Temporal lobe (tissue), 4 donors: ENCODE measurements at places on chromosomes 1 and 21. TPM values are rescaled to one million over a fixed set of nuclear protein-coding genes. Genes with fewer than 3 reads are reported as not detected.

Gene TRIM63
- not detected for total RNA-seq

Gene TMEM82
- total RNA-seq = not detected

Gene MTF1
- total RNA-seq = 4.2 TPM

Gene B3GALT5
- 0.74 TPM for total RNA-seq

Gene ZBTB18
- 364 TPM for total RNA-seq

Gene NEK2
- 3.0 TPM for total RNA-seq

Gene S100A2
- total RNA-seq = not detected

Gene GJA5
- 0.98 TPM for total RNA-seq

Gene TMEM240
- total RNA-seq = 15.2 TPM

Gene OR2AK2
- not detected for total RNA-seq

Gene TNFRSF18
- total RNA-seq = not detected

Gene CATSPER4
- total RNA-seq = not detected

Gene TRAF3IP3
- total RNA-seq = 0.49 TPM

Gene KLF17
- under 0.01 TPM for total RNA-seq

Gene GFI1
- total RNA-seq = 0.25 TPM

Gene LCE6A
- total RNA-seq = not detected

Gene SPATA6
- 7.9 TPM for total RNA-seq

Gene RGS2
- total RNA-seq = 23.1 TPM

Gene LENEP
- not detected for total RNA-seq

Gene DNAJC28
- 3.0 TPM for total RNA-seq

Gene G0S2
- total RNA-seq = 2.5 TPM

Gene ANKRD65
- 0.49 TPM for total RNA-seq

Gene SLC5A9
- not detected for total RNA-seq

Gene WLS
- 35.9 TPM for total RNA-seq

Gene KRTAP21-2
- not detected for total RNA-seq

Gene PALMD
- total RNA-seq = 41.8 TPM

Gene SPRR5
- total RNA-seq = not detected

Gene SLC35A3
- total RNA-seq = 28.5 TPM
